ENCODE measurements at places on chromosomes 2 and 18. TPM values are rescaled to one million over a fixed set of nuclear protein-coding genes. Genes with fewer than 3 reads are reported as not detected.

The CFC1 gene
- not detected for total RNA-seq

The SLC40A1 gene
- 30.0 TPM for total RNA-seq

The KDM3A gene
- total RNA-seq = 158 TPM

The NPHP1 gene
- 0.64 TPM for total RNA-seq

The FANCL gene
- 9.7 TPM for total RNA-seq
